ENCODE measurements at places on chromosomes 2 and 18.
A peak's percentile ranks its signal among the peaks of the same experiment; 100 is the strongest.

DNA sequence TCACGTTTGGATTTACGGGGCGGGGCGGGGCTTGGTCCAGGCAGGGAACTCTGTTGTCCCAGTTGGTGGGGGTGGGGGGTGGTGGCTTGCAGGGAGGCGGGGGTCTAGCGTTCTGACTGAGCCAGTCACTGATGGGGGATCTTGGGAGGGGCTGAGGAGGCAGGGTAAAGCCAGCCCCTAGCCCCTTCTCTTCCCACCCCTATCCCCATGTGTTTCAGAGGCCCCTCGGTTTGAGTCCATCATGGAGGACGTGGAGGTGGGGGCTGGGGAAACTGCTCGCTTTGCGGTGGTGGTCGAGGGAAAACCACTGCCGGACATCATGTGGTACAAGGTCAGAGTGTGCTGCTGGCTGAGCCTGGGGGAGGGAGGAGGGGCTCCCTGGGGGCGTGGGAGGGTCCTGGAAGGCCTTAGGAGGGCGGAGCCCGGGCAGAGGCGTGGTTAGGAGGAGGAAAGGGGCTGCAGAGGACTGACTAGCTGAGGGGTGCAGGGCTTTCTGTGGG lies 22.0 kb upstream of the GMPPA start:
- no peak for DNase-seq

DNA sequence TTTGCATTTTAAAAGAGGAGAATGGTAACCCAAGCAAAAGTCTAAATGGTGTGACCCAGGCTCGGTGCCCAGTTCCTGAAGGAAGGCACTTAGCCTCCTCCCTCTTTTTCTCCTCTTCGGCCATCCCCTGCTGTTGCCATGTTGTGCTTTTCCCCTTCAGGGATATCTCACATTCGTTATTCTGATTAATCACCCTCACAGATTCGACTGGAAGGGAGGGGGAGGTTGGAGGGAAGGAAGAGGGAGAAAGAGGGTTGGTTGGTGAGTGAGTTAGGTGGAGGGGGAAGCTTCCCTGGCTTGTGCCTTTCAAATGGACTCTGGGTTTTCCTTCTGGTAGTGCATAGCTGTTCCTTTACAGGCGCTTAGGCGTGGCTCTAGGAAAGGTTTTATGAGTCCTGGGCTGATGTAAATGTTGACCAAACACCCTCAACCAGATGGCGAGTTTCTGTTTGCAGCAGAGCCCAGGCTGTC lies 39.0 kb upstream of the LYPD6B start:
- no peak for DNase-seq

GRCh38 chr2:3442185-3442584 lies 62.7 kb downstream of the TRAPPC12 start:
- no peak for DNase-seq

- DNase-seq = no peak
These were observed 84.6 kb downstream of the MYO1B start for GRCh38 chr2:191329841-191330240.

GRCh38 chr2:1800716-1801388 lies 56.5 kb upstream of the PXDN start:
- DNase-seq = no peak

GRCh38 chr2:26279886-26280285 lies 35.1 kb downstream of the HADHB start:
- no peak for DNase-seq

- DNase-seq = peak; percentile 9
These were observed 12.2 kb upstream of the TPRKB start for GRCh38 chr2:73749314-73749713.

- DNase-seq = peak; percentile 92
These were observed 276.6 kb downstream of the MREG start for GRCh38 chr2:215736653-215737290.

GRCh38 chr2:216830346-216830745 lies 29.5 kb downstream of the TNP1 start:
- no peak for DNase-seq

DNA sequence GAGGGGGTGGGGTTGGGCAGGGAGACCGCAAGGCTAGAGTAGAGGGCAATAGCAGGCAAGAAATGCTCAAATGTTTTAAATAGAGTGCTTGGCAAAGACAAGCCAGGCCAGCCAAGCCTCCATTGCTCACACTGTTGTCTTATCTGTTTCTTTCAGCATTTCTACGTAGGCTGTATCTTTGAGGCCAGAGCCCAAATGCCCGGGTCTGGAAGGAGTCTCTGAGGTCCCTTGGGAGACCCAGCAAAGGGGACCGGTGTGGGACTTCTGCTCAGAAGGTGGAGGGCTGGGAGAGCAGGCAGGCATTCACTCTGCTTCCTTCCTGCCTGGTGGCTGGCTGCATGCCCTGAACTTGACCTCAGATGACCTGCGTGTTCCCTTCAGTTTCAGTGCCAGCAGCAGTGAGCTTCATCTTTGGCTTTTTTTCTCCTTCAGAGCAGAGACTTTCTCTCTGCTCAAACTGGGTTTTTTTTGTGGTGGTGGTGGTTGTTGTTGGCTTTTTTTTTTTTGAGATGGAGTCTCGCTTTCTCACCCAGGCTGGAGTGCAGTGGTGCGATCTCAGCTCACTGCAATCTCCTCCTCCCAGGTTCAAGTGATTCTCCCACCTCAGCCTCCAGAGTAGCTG lies 13.7 kb upstream of the TET3 start:
- DNase-seq = peak; percentile 44

GRCh38 chr2:207123335-207123744 lies 42.4 kb downstream of the KLF7 start:
- no peak for DNase-seq

DNA sequence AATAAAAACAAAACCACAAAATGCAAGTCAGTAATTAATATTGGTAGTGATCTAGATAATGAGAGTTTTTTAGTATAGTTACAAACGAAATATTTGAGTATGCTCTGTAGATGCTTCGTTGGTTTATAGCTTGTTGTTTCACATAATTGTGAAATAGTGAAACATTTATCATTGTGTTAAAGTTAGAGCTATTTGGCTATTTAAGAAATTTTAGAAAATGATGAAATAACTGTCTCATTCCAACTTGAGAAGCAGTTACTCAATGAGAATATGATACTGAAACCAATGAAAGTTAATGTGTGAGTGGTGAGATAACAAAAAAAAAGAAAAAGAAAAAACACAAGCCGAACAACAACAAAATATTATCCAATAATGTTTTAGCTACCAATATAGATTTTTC lies 475.6 kb upstream of the ZEB2 start:
- DNase-seq = peak; percentile 70

DNA sequence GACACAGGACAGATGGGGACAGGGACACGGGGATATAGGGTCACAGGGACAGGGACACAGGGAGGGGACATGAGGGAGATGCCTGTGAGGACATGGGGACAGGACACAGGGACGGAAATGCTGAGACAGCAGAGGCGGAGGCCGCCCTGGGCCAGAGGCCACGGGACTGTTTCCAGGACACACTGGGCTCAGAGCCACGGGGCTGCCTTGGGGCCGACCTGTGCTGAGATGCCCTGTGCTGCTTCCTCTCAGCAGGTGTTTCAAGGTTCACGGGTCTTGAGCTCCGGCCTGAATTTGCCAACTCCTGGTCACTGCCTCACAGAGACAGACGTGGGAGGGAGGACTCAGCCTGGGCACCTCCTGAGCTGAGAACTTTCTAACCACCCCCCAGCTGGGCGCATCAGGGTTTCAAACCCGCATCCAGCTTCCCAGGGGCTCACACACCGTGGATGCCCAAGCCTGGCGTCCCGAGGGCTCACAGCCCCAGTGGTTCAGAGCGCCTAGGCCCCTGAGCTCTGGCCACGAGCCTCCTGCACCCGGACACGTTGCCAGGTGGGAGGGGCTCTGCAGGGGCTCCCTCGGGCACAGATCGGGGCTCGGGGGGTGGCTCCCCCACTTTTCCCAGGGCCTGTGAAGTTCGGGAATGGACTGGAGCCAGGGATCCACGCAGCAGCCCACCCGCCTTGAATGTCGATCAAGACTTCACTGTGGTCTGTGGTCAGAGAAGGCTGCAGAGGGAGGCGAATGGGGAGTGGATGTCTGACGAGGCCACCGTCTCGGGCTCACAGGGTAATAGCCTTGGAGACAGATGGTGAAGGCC lies 64.1 kb downstream of the SLC66A2 start:
- DNase-seq = no peak

DNA sequence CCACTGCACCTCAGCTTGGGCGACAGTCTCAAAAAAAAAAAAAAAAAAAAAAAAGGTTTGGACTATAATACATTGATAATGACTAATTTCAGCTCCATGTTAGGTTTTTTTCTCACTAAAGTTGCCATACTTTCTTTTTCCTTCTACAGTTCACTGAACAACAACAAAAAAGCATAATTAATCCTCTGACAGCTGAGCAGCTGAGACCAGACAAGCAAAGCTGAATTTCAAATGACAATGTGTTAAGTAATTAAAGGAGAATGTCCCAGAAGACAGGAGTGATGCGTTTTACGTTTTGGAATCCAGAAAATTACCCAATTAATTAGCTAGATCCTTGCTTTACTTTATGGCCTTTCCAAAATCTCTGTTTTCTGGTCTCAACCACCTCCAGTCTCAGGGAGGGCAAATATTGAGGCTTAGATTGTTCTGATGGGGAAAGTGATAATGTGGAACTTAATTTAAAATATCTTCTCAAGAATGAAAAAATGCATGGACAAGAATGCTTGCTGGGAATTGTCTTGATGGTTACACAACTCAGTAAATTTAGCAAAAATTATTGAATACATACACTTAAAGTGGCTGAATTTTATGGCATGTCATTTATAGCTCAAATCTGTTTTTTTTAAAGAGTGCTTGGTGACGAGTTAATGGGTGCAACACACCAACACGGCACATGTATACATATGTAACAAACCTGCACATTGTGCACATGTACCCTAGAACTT lies 17.4 kb upstream of the RMDN2 start:
- no peak for DNase-seq

DNA sequence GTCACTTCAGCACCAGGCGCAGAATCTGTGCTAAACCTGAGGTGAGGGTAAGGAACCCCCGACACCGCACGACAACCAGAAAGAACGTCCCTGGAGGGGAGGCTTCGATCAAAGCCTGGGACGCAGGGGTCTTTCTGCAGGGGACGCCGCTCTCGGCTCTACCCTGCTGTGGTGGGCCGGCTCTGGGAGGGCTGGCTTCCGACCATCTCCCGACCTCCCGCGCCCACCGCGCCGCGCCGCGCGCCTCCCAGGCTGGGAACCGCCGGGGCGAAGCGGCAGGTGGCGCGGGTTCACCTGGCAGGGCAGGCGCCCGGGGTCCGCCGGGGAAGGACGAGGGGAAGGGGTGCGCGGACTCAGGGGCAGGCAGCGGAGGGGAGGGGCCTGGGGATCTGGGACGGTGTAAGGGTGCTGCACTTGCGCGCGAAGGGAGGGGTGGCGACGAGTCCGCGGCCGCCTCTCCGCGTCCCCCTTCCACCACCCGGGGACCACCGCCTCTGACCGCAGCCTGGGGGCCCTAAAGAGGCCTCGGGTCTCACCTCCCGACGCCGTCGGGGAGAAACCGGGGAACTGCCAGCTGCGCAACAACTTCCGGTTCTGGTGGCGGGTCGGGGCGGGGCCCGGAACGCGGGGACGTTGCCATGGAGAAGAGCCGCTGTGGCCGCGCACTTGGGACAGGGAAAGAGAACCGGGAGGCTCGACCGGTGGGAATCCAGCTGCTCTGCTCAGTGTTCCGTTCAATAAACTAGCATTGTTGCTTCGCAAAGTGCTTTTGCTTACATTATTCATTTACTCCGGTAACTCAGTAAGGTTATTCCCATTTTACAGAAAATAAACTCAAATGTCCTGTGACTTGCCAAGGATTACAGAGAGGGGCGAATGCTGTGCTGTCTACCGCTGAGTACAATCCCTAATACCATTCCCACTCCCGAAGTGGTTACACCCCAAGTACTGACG lies at the start of gene ZNF396:
Gene ZNF396 (minus strand): TSS at position 596 of the 954 bp plus-strand sequence. CDS start 3,045 bp downstream, outside the sequence.
- DNase-seq = peak; percentile 30

GRCh38 chr2:122478771-122479170 lies 723.3 kb downstream of the TSN start:
- DNase-seq = peak; percentile 5
